ENCODE measurements at places on chromosomes 6 and 20. TPM values are rescaled to one million over a fixed set of nuclear protein-coding genes. Genes with fewer than 3 reads are reported as not detected.
A peak's percentile ranks its signal among the peaks of the same experiment; 100 is the strongest.

GRCh38 chr20:51966296-51966971 is 164.1 kb upstream of the SALL4 start:
- peak; percentile 83 for DNase-seq

- peak; percentile 45 for DNase-seq
These were observed 778 bp upstream of the LOC128125822 start for GRCh38 chr6:63571361-63572043.

GRCh38 chr6:69542494-69542893 is 254.3 kb downstream of the LMBRD1 start:
- DNase-seq, result no peak

GRCh38 chr6:7960141-7960540 is 49.6 kb upstream of the TXNDC5 start:
- no peak for DNase-seq

DNA sequence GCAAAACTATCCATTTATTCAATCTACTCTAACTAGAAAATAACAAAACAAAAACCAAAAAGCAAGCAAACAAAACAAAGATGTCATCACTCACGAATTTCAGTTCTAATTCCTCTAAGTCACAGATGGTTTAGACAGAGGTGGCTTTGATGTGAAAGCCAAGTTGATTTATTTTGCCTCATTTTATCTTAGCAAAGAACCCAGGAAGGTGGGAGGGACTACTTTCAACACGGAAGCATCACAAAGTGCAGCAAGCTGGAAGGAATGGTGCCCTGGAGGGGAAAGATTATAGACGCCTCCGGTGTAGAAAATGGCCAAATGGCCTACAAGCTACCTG is 88.4 kb downstream of the LAMP5 start:
- DNase-seq, result no peak

DNA sequence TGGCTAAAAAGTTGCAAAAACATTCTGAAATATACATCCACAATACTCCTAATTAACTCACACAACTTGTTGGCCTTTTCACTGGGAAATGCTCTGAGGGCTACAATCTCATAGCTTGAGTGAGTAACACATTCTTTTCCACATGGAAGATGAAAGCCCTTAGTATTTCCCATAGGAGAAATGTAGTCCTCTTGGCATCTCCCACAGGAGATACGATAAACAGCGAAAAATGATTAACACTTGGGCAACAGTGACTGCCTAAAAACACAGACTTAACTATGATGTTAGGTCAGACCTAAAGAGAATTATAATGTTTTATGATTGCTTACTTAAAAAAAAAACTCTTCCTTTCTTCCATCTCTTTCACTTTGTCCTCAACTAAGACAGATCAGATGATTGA is 9.0 kb downstream of the MYLK4 start:
- no peak for DNase-seq

DNA sequence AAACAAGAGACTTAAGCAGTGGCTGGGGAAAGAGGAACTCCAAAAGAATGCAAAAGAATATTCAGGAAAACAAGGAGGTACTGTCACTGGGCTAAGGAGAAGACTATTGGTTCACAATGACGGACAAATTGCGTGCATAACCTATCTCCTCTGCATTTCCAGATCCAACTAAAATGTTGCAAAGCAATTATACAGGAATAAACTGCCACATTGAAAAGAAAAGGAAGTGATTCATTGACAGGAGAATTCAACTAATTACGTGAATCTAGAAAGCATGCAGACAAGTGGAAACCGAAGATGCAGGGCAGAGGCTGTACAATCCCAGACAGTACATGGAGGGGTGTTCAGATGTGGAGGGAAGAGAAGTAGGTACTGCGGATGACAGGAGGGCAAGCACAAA is 152.8 kb upstream of the RIPOR2 start:
- no peak for DNase-seq

DNA sequence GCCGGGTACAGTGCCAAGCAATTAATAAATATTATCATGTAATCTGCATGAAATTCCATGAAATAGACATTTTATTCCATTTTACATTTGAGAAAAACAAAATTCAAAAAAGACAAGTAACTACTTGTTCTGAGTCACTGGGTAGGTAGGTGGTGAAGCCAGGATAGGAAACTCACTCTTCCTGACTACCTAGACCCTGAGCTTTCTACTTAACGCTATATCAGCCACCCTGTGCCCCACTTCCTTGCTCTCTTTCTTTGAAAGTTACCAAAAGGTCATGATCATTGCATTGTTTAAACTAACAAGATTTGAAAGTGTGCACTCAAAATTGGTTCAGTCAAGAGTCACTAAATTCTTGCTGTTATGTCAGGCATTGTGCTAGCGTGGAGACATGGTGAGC is 235.7 kb downstream of the CD83 start:
- DNase-seq, result no peak

GRCh38 chr6:2558098-2558680 is 192.5 kb downstream of the MYLK4 start:
- DNase-seq, result no peak

DNA sequence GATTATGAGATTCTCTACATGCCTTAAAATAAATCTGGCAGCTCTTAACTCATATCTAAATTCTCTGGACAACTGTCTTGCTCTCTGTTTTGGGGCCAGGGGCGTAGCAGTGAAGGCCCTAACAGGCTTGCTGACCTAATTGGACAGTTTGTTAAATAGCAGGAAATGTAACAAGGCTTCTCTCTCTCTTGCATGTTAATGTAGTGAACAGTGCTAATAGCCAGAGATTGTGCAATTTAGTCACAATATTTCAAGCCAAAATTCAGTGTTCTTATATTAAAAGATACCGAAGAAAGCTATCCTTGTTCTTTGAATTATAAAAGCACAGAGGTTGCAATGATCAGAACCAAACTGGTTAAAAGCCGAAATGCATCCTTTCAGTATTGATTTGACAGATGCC is 3.0 kb downstream of the PPP1R3D start:
- no peak for DNase-seq

DNA sequence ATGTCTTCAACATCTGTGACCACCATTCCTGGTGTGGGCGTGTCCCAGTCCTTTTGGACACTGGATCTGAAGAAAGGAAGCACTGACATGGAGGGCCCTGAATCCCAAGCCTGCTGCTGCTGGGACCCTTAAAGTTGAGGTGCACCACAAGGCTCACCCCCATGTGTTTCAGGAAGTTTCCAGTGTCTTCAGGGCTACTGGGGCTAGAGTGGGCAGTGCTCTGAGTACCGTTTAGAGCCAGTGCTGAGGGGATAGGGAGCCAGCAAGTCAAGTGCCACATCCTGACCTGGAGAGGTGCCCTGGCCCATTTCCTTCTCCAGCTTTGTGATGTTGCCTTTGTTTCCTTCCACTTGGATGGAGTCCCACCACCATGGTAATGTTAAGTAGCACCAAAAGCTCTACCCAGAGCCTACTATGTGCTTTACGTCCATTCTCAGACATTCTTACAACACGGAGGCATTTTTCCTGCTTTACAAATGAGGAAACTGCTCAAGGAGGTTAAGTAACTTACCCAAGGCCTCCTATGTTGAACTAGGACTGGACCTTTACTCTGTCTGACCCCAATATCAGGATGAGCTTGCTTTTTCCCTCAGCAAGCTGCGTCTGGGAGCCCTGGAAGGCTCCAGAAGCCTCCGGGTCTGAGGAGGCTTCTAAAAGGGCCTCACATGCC is 552 bp upstream of the DEF6 start:
- no peak for DNase-seq

DNA sequence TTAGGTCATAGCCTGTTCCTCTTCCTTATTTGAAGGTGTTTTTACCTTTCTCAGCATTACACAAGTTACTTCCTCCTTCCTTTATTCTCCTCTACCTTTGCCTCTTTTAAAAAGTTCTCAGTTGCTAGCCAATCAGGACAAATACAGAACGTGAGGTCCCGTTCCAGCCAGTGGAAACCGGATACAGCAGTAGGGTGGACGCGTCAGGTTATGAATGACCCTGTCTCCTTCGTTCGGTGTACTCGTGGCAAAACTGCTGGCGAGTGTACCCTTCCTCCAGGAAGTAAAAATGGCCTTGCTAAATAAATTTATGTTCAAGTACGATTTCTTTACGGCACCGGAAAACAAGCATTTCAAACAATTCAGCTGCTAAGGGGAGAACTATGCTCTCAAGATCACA is 77.0 kb upstream of the MLN start:
- no peak for DNase-seq

DNA sequence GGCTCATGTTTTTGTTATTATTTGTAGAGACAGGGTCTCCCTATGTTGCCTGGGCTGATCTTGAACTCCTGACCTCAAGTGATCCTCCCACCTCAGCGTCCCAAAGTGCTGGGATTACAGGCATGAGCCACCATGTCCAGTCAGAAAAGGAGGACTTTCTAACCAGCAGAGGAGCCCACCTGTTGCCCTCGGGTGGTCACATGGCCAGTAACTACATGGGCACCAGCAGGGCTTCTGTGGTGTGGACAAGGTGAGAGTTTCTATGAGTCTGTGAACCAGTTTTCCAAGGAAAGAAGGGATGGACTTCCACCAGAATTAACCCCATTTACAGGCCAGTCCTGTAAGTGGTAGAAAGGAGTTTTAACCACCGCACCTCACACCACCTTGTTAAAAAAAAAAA is 125.4 kb downstream of the RIN2 start:
- no peak for DNase-seq

DNA sequence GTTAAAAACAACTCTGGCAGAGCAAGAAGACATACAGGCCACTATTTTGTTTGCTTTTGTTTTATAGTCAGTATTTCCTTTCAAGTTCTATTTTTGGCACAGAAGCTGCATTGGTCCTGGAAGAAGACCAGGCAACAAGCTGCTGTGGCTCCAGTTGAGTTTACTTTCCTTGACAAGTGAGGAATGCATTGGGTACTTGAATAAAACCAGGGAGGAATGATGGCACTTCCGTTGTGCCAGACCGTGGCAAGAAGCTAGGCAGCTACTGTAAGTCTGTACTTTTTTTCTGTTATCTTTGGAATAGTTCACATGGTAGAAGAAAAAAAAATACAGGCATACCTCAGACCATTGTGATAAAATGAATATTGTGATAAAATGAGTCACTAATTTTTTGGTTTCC is 66.3 kb downstream of the NCOA3 start:
- DNase-seq, result no peak

GRCh38 chr20:2631228-2631627 is 21.2 kb upstream of the NOP56 start:
- no peak for DNase-seq

GRCh38 chr20:58483051-58483450 is 32.1 kb downstream of the APCDD1L start:
- no peak for DNase-seq

DNA sequence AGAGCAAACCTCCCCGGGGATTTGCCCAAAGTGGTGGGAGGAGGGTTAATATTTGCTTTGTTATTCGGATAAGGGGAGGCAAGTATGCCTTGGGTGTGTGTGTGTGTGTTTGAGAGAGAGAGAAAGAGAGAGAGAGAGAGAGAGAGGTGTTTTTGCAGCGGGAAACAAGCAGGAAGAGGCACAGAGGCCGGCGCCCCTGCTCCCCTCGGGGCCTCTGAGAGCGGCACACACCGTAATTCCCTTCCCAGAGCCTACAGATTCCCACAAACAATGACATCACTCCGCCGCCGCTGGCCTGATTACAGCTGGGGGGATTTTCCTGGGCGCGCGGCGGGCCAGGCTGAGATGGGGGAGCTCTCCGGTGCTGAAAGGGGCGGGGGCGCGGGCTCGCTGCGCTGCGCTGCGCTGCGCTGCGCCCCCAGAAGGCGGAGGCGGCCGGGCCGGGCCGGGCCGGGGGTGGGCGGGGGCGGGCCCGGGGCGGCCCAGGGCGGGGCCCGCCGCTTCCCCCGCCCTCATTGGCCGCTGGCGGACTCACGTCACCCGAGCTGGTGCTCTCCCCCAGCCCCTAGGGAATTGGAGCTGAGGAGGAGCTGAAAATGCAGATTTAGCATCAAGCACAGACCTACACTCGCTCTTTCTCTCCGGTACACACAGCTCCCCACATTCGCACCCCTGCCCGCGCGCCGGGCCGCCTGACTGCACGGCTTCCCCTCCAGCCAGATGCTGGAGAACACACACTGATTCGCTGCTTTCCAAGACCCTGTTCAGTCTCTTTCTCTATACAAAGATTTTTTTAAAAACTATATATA is at the start of gene PCSK2:
PCSK2 (plus strand) TSS at position 631 of the 809 bp plus-strand sequence. CDS start 266 bp downstream, outside the sequence.
- DNase-seq, result peak; percentile 97

GRCh38 chr6:125793863-125794262 is 3.1 kb downstream of the NCOA7 start:
- DNase-seq, result no peak

DNA sequence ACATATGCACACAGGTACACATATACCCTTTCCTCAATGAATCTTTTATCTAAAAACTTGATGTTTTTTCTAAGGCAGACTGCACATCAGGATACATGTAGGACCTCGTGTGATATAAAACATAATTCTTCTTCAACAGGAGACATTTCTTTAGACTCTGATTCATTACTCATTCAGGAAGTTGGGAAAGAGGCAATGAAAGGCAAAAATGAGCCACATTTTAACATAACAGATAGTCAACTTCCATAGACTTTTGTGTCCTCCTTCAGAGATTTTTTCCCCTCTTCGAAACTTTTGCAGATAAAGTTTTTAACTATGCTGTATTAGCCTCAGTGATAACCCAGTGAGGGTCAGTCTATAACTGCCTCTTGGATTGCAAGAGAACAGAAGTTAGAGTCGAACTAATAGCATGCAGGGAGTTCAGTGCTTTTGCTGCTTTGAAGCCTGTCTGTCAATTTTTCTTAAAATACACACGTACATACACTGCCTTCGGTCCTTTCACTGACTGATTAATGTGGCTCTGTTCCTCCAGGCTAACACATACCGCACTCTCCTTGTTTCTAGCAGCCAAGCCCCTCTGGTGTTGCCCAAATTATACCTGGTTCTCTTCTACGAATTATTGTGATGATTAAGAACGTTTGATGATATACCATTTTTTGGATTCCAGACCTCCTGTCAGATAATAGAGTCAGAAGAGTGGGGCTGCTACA is 562.5 kb upstream of the MAP3K7 start:
- no peak for DNase-seq

The TNF gene
- total RNA-seq, result 0.19 TPM

The HLA-DQB1 gene
- total RNA-seq, result 6.6 TPM

The SLC2A10 gene
- 9.2 TPM for total RNA-seq

The TINAG gene
- total RNA-seq, result not detected

The PAX1 gene
- not detected for total RNA-seq

The C6orf52 gene
- total RNA-seq, result 2.9 TPM

The CFAP206 gene
- total RNA-seq, result 0.53 TPM
